Left cardiac atrium (tissue), 4 donors: ENCODE measurements at places on chromosomes 5 and 9. TPM values are rescaled to one million over a fixed set of nuclear protein-coding genes. Genes with fewer than 3 reads are reported as not detected.

- DNase-seq, result no peak
Observed at GRCh38 chr5:179698935-179699615, at the start of gene CANX. Gene CANX, plus strand, starts transcription at chr5:179698967. Its CDS starts 6,715 bp downstream, at chr5:179705682.

DNA sequence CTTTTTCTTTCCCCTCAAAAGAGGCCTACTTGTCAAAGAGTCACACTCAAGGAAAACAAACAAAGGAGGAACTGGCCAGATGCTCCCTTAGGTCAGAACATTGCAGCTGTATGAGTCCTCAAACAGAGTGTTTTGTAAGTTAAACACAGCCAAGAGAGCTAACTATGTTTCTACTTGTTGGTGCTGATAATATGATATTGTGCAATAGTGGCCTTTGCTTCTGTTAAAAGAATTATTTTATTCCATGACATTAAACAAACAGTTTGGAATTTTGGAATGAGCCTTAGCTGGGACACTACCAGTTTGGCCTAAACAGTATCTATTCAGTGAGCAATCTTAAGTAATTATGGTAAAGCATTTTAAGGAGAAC, 56.0 kb upstream of the TPD52L3 start:
- no peak for DNase-seq

DNA sequence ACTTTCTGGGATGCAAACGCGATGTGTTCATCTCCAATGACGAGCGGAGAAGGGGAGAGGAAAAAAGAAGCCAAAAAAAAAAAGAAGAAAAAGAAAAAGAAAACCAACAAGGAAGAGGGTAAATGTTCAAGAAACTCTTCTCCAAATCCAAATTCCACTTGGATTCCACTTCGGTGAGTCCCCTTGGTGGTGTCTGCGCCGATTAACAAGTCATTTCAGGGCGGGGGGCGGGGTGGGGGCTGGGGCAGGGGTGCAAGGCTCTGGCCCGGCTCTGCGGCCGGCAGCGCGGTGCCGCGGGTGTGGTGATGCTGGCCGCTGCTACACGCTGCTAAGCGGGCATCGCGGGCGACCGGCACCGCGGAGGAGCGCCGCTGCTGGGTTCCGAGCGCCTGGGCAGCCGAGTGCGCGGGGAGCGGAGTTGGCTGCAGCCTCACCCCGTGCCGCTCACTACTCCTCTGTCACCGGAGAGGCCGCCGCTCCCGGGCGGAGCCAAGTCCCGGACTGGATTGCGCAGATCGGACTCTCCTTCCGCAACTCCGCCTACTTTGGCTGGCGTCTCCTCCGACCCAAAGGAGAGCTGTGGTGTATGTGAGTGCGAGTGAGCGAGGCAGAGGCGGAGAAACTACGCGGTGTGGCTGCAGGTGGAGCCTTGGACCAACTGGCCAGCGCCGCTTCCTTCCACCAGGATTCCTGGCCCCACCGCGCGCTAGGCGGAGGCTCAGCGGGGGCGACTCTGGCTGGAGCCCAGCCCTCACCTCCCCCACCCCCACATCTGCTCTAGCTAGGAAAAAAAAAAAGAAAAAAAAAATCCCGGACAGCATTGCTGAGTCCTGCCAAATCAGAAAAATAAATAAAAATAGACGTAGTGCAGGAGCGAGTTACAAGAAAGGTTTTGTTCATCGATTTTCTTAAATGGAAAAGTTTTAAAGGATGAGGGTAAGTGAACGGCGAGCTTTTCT, at the start of gene SEMA6A:
TSS of gene SEMA6A (minus strand) at position 457 of the 959 bp plus-strand sequence. CDS start 69,879 bp downstream, outside the sequence.
- peak; percentile 92 for DNase-seq

DNA sequence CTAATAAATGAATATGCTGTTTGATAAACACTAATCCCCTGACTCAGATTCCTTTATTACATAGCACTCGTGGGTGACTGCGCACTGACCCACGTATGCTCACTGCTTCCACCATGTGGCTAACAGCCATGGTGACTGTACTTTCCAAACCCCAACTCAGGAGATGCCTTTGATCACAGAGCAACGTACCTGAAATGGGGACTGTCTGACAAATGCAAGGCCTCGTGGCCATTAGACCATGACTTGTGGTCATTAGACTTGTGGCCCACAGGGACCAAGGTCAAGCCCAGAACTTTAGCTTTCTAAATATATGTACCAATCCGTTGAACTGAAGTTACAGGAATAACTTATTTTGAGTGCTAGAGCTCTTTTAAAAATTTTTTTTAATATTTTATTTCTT, 46.6 kb downstream of the CYFIP2 start:
- peak; percentile 34 for DNase-seq

DNA sequence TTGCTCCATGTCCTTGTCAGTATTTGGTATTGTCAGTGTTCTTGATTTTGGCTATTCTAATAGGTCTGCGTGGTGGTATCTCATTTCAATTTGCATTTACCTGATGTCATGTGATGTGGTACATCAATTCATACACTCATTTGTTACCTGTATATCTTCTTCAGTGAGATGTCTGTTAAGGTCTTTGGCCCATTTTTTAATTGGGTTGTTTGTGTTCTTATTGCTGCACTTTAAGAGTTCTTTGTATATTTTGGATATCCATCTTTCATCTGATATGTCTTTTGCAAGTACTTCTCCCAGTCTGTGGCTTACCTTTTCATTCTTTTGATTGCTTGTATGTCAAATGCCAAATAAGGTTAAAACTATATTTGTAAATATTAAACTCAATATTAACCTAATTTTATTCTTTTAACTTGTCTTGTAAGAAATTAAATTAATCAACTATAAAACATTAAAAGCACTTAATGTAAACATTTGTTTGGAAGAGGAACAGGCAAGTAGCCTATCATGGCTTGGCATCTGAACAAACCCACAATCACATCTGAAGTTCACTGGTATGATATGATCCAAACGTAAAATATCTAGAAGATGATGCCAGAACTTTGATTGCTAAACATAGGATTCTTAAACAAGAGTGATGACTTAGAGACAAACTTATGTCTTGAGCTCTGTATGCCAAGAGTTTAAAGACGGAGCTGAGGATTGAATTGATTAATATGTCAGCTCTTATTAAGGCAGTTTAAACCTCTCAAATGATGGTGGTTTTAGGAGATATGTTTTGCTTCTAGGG, 587.3 kb downstream of the ANXA1 start:
- no peak for DNase-seq

- peak; percentile 55 for DNase-seq
Observed at GRCh38 chr5:123089914-123090660, 1.0 kb downstream of the PRDM6 start.

GRCh38 chr9:74487395-74487794, 9.7 kb upstream of the RORB start:
- no peak for DNase-seq

DNA sequence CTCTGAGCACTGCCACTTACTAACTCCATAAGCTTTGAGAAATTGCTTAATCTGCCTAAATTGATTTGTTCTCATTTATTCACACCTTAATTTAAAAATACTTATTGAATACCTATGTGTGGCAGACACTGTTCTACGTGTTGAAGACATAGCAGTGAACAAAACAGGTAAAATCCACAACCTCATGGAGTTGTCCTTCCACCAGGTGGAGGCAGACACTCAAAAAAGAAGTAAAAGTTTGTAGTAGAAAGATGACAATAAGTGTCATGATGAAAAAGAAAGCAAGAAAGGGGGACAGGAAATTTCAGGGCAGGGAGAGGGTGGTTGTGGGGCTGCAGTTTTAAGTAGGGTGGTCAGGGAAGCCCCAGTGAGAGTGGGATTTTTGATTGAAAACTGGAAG, 94.9 kb downstream of the SREK1 start:
- no peak for DNase-seq

GRCh38 chr9:124574534-124575375, 67.6 kb upstream of the NR5A1 start:
- DNase-seq, result no peak

DNA sequence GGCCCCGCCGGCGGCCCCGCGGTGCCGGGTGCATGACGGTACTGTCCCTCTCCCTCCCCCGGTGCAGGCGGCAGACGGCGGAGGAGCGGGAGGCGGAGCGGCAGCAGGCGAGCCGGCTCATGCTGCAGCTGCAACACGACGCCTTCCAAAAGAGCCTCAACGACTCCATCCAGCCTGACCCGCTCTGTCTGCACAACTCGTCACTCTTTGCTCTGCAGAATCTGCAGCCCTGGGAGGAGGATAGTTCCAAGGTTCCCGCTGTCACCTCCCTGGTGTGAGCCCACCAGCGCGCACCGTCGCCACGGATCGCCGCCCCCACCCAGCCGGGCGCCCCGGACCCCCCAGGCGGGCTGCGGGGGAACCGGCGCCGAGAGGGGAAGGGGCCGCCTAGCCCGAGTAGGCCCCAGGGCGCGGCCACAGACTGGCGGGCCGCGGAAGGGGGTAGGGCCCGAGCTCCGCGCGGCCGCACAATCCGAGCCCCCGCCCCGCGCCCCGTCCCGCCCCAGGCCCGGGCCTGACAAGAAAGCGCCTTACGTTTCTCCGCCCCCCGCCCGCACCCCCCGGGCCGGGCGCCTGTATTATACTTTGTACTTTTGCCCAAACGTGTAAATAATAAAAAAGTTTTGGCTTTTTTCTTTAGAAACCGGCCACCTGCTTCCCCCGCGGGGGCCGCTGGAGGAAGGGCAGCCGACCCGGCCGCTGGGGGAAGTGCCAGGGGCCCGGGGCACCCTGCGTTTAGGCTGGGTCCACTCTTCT, 2.5 kb downstream of the TLX3 start:
- no peak for DNase-seq

The SHOC1 gene
- total RNA-seq, result not detected
